ENCODE measurements at places on chromosomes 12 and 14.
A peak's percentile ranks its signal among the peaks of the same experiment; 100 is the strongest.

DNA sequence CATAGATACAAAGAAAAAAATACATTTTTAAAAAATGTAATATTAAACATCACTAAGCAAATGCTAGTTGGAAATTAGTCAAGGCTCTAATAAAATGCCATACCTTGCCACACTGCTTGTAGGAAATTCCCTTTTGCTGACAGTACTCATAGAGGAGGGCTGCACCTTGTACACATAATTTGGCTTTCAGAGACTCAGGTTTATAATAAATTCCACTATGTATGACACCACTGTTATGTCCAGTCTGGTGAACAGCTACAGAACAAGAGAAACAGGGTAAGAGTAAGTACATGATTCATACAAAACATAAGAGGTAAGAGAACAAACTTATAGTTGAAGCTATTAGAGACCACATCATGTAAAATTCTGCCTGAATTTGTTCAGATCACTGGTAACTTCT, 10.1 kb downstream of the L2HGDH start:
- H3K4me3 ChIP-seq: no peak overlapping the region
- H3K36me3 ChIP-seq: peaks cover 11% of the 10 kb centered on the region

DNA sequence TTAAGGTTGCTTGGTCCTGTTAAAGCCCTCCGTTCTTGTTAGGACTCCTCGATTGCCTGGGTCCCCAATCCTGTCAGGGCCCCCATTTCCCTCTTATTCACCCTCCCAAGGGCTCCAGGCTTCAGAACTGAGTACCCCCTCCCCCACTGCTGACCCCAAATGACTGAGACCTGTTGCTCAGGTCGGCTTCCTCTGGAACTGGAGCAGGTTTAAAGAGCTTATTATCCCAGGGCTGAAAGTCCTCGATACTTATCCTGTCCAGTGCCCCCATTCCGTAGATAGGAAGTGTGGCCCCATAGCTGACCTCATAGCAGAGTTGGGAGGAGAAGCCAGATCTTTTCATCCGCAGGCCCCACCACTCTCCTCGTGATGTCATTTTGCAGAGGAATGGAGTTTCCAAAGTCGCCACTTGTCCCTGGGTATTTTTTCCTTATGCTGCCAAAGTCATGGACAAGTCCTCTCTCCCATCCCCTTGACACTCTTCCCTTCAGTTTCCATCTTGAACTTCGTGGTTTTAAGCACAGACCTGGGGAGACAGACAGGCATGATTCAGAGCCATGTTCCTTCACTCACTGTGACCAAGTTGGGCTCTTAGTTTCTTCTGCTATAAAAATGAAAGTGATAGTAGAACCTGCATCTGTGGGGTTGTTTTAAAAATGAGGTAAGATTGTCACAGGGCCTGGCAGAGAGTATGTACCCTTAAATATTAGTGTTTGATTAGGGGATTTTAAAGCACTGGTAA, 1.2 kb downstream of the USP30 start:
- H3K27me3 ChIP-seq: no peaks in the 10 kb centered on the region
- H3K36me3 ChIP-seq: peaks cover 5% of the 10 kb centered on the region
- H3K4me1 ChIP-seq: peaks cover 24% of the 10 kb centered on the region
- H3K4me3 ChIP-seq: peak overlapping the region; percentile 99
- DNase-seq: no peak

DNA sequence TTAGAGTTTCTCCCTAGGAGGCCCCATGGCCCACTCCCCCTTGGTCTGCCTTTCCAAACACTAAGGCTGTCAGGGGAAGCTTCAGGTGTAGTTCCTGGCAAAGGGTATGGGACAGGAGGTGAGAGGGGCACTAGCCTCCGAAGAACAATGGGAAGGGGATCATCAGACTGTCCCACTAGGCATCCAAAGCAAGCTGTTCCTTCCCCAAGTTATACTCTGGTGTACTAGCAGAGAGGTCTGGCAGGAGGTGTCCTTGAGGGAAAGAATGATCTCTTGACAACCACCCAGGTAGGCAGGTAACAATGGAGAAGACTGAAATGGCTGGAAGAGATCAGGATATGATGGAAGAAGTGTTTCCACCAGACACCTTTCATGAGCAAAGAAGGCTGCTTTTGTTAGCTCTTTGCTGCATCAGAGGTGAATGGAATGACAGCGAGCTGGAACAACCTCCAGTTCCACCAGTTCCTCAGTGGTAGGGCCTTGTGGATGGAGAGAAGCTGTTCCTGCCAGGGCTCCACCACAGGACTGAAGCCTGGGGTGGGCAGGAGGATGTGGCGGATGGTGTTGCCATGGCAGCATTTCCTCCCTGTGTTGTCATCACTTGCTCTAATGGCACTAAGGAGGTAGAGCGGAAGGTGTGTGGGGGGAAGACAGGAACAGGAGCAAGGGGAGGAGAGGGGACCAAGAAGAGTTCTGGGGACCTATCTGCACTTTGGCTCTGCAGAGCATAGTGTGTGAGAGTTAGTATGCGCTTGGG, 2.3 kb upstream of the AGAP2 start:
- peak overlapping the region; percentile 96 for H3K27ac ChIP-seq
- no peaks in the 10 kb centered on the region for H3K27me3 ChIP-seq
- no peaks in the 10 kb centered on the region for H3K36me3 ChIP-seq
- peak overlapping the region; percentile 98 for H3K4me3 ChIP-seq
- H3K4me1 ChIP-seq: peaks cover 53% of the 10 kb centered on the region
- peak; percentile 61 for DNase-seq

GRCh38 chr14:50095895-50096294, 20.5 kb downstream of the VCPKMT start:
- H3K4me3 ChIP-seq: peak overlapping the region; percentile 81
- peaks cover 36% of the 10 kb centered on the region for H3K4me1 ChIP-seq
- DNase-seq: no peak
- H3K27me3 ChIP-seq: no peaks in the 10 kb centered on the region
- peak overlapping the region; percentile 71 for H3K27ac ChIP-seq

DNA sequence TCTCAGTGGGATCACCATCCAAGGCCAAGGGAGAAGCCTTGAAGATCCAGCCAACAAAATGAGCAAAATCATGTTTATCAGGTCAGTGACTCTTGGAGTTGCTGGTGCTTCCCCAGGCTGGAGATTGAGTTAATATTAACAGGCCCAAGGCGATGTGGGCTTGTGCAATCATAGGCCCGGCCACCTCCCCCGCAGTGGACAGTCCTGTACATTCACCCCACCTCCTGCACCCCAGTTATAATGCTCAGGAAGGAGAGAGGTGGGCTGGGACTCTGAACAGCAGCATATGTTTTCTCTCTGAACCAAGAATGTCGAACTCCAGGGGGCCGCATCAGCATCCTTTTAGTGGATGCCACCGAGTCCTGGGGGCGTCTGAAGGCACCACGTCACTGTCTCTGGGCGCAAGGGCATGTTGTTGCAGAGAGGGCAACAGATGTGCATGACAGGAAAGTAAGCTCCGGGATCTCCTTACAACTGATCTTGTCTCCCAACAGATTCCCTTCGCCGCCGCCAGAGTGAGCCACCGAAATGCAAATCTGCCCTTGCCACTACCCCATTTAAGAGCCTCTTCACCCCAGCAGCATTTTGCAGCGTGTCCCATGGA, 32.2 kb upstream of the SERPINA6 start:
- no peak for DNase-seq
- H3K36me3 ChIP-seq: no peaks in the 10 kb centered on the region
- H3K27me3 ChIP-seq: peaks cover 9% of the 10 kb centered on the region
- no peaks in the 10 kb centered on the region for H3K4me1 ChIP-seq

Data from T-helper 17 cell (primary cell).